ENCODE measurements at places on chromosomes 4 and X. TPM values are rescaled to one million over a fixed set of nuclear protein-coding genes. Genes with fewer than 3 reads are reported as not detected.

Gene SPP1
- not detected for polyA plus RNA-seq

Gene CNKSR2
- polyA plus RNA-seq = 4.2 TPM

Gene PPEF2
- polyA plus RNA-seq = not detected

Gene MAGEA8
- polyA plus RNA-seq = not detected

Gene PLP1
- not detected for polyA plus RNA-seq

Gene CSN1S1
- polyA plus RNA-seq = not detected

Gene ARHGEF9
- polyA plus RNA-seq = 7.1 TPM

Gene POLA1
- 6.2 TPM for polyA plus RNA-seq

DNA sequence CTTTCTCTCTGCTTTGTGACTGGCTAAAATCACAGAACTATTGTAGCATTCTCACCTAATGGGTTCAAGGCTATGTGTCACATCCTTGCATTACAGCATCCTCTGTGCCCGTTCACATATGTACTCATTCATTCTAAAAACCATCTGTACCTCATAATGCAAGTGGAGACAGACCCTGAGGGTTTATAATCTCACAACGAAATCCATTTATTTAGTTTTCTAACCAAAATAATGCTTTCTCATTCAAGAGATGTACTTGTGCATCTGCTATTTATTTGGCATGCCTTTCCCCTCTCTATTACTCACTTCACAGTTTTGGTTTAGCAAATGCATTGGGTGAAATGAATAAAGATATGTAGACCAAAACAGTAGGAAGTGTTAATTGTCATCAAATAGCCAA is 261.5 kb downstream of the DCHS2 start:
- no peaks in the 10 kb centered on the region for H3K27me3 ChIP-seq
- no peak overlapping the region for H3K4me3 ChIP-seq
- no peaks in the 10 kb centered on the region for H3K4me1 ChIP-seq
- H3K36me3 ChIP-seq = no peaks in the 10 kb centered on the region
- no peak for DNase-seq
- H3K27ac ChIP-seq = no peak overlapping the region

- DNase-seq = no peak
- no peaks in the 10 kb centered on the region for H3K36me3 ChIP-seq
- no peak overlapping the region for H3K4me3 ChIP-seq
- H3K27ac ChIP-seq = no peak overlapping the region
Observed at GRCh38 chrX:1778817-1779216, 164.0 kb downstream of the ASMT start.

- H3K4me3 ChIP-seq = no peak overlapping the region
- H3K27ac ChIP-seq = no peak overlapping the region
- no peaks in the 10 kb centered on the region for H3K27me3 ChIP-seq
- DNase-seq = no peak
- H3K4me1 ChIP-seq = peaks cover 73% of the 10 kb centered on the region
Observed at GRCh38 chr4:42643685-42644084, 13.2 kb downstream of the ATP8A1 start.

DNA sequence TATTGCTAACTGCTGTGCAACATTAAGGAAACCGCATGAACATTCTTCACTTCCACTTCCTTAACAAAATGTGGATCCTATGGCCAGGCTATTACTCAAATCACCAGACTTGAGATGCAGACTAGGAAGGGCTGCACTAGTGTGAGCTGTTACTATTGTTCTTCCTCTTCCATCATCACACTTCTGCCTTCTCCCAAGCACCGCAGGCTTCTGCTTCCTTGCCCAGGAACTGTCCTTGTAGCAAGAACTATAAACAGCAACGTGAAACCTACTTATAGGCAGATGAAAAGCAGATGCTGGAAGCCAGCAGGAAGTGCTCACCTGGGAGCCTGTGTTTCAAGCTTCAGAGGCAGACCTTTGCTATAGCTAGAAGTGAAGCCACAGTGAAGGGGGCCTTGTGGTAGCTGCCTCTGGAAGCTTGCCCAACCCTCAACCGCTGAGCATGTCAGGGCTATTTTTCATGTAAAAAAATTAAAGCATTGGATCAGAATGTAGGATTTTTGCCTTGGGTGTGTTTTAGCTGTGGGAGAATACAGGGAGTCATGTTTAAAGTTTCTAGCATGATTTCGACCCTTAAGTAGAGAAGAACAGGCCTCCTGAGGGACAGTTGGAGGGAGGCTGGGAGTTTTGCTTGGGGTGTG is 43.9 kb downstream of the CLNK start:
- no peak overlapping the region for H3K27ac ChIP-seq
- H3K4me3 ChIP-seq = no peak overlapping the region
- no peak for DNase-seq
- H3K27me3 ChIP-seq = no peaks in the 10 kb centered on the region
- no peaks in the 10 kb centered on the region for H3K4me1 ChIP-seq
- no peaks in the 10 kb centered on the region for H3K36me3 ChIP-seq

DNA sequence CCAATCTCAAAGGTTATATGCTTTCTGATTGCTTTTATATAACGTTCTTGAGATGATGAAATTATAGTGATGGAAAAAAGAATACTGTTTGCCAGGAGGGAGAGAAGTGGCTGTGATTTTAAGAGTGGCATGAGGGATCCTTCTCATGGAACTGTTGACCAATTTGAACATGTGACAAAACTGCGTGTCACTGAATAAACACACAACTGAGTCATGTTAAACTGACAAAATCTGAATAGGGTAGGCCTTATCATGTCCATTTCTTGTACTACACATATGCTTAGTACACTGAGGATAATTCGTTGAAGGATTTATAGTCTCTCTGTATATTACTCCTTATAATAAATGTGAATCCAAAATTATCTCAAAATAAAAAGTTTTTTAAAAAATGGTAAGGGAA is 22.2 kb upstream of the HSPA4L start:
- no peak for DNase-seq
- no peak overlapping the region for H3K27ac ChIP-seq
- H3K4me1 ChIP-seq = no peaks in the 10 kb centered on the region

DNA sequence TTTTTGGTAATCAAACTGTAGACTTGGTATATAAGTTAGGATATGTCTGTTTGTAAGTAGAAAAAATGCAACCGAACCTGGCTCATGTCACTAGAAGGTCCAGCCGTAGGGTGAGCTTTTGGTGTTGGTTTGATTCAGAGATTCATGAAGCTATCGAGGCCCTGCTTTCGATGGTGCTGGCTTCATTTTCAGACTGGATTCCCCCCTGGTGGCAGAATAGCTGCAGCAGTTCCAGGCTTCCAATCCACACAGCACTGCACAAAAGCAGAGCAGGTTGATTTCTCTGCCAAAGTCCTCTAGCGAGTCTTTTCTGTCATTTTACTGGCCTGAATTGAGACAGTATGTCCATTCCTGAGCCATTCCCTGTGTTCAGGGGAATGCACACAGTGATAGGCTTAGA is 33.1 kb downstream of the PDK3 start:
- no peak for DNase-seq
- peaks cover 16% of the 10 kb centered on the region for H3K4me1 ChIP-seq
- H3K27me3 ChIP-seq = no peaks in the 10 kb centered on the region
- no peak overlapping the region for H3K4me3 ChIP-seq
- peaks cover 4% of the 10 kb centered on the region for H3K36me3 ChIP-seq
- no peak overlapping the region for H3K27ac ChIP-seq

DNA sequence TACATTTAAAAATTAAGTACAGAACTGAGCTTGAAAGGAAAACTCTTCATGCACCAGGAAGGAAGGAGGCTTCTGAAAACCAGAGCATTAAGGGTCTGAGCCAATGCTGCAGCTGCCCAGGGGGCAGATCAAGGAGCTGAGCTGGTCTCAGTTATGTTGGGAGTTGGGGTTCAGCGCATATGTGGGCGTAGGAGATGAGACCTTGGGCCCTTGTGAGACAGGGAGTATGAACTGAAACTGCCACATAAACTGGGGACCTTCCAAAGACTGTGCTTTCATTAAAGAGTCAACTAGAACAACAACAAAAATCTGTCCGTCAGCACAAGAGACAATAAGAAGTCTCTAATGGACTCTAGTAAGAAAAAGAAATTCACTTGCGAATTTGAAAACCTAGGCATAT is 226.9 kb downstream of the STK32B start:
- no peaks in the 10 kb centered on the region for H3K4me1 ChIP-seq
- no peaks in the 10 kb centered on the region for H3K36me3 ChIP-seq

- H3K4me3 ChIP-seq = no peak overlapping the region
- no peaks in the 10 kb centered on the region for H3K4me1 ChIP-seq
- no peak for DNase-seq
- H3K36me3 ChIP-seq = no peaks in the 10 kb centered on the region
- no peaks in the 10 kb centered on the region for H3K27me3 ChIP-seq
Observed at GRCh38 chr4:187999406-187999932, 3.9 kb downstream of the ZFP42 start.

DNA sequence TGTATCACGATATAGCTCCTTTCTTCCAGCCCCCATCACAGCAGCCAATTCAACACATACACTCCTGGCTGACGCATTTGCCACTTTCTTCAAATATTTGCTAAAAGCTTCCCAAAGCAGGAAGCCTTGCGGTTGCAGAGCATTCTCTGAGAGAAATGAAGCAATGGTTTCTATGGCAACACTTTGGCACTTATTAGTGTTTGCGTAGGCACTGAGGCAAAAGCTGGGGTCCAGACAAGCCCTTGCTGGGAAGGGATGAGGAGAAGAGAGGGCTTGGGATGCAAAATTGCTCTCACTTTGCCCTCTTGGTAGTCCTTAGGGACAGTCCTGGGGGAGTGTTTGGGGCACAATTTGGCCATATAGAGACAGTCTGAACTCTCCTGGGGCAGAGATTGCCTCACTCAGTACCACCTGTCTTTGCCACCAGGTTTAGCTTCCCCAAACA is 55.0 kb upstream of the PAK3 start:
- H3K27me3 ChIP-seq = no peaks in the 10 kb centered on the region
- DNase-seq = peak; percentile 40
- H3K4me3 ChIP-seq = no peak overlapping the region
- no peaks in the 10 kb centered on the region for H3K4me1 ChIP-seq

DNA sequence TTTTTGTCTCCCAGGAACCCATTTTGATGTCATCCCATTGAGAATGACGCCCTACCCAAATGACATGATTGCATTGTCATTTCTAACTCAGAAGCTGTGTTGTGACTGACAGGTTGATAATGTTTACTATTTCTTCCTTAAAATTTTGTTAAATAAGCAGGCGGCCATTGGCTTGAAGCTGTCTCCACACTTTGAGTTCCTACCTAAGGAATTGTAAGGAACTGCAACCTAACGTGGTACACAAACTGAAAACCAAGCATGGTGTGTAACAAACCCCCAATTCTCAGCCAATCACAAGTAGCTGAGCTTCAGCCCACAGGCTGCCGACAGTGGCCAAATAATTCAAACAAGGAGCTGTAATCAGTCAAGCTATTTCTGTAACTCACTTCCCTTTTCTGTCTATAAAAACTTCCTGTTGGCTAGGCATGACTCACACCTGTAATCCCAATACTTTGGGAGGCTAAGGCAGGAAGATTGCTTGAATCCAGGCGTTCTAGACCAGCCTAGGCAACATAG is 2.9 kb upstream of the MND1 start:
- H3K4me3 ChIP-seq = no peak overlapping the region
- H3K36me3 ChIP-seq = no peaks in the 10 kb centered on the region
- no peaks in the 10 kb centered on the region for H3K27me3 ChIP-seq

GRCh38 chr4:148430854-148431253 is 11.4 kb downstream of the NR3C2 start:
- no peaks in the 10 kb centered on the region for H3K36me3 ChIP-seq
- no peak for DNase-seq
- H3K4me3 ChIP-seq = no peak overlapping the region
- no peak overlapping the region for H3K27ac ChIP-seq
- no peaks in the 10 kb centered on the region for H3K27me3 ChIP-seq

- no peak overlapping the region for H3K27ac ChIP-seq
- H3K4me3 ChIP-seq = no peak overlapping the region
- peaks cover 3% of the 10 kb centered on the region for H3K36me3 ChIP-seq
- H3K27me3 ChIP-seq = no peaks in the 10 kb centered on the region
Observed at GRCh38 chr4:41933997-41934503, 1.2 kb upstream of the TMEM33 start.

DNA sequence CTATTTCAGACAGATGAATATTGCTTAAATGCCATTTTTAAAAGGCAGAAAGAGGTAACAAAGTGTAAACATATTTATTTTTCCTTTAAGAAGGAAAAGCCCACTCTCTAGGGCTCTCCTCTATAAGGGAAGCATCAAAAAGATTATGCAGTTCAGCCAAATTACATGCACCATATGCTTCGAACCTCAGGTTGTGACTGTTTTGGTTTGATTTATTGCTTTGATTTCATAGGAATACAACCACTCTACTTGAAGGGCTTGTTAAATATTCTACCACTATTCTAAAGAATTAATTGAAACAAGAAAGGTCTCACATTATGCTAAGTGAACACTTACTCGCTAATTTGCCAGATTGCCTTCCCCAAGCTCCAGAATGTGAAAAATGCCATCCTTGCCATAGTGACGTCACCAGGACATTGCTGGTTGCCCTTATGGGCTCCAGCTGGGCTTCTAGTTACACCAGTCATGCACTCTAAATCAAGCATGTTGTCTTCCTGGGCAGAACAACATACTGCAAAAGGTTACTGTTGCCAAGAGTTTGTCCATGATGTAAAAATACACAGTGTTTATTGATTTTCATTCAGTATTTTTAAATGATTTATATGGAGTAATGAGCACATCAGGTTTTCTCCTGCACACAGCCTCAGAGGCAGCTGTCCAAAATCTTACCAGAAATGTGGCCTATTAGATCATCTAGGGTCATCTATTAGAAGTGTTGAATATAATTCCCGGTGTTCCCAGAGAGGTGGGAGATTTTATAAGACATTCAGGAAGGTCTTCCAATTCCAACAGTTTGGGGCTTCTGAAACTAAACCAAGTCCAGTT is 164.4 kb upstream of the RAPGEF2 start:
- no peak for DNase-seq
- no peak overlapping the region for H3K27ac ChIP-seq
- H3K4me1 ChIP-seq = no peaks in the 10 kb centered on the region
- no peaks in the 10 kb centered on the region for H3K27me3 ChIP-seq

GRCh38 chr4:26020881-26021280 is 106.9 kb downstream of the SMIM20 start:
- no peak for DNase-seq
- H3K27me3 ChIP-seq = no peaks in the 10 kb centered on the region
- H3K4me3 ChIP-seq = no peak overlapping the region
- H3K4me1 ChIP-seq = no peaks in the 10 kb centered on the region
- no peaks in the 10 kb centered on the region for H3K36me3 ChIP-seq
- H3K27ac ChIP-seq = no peak overlapping the region

DNA sequence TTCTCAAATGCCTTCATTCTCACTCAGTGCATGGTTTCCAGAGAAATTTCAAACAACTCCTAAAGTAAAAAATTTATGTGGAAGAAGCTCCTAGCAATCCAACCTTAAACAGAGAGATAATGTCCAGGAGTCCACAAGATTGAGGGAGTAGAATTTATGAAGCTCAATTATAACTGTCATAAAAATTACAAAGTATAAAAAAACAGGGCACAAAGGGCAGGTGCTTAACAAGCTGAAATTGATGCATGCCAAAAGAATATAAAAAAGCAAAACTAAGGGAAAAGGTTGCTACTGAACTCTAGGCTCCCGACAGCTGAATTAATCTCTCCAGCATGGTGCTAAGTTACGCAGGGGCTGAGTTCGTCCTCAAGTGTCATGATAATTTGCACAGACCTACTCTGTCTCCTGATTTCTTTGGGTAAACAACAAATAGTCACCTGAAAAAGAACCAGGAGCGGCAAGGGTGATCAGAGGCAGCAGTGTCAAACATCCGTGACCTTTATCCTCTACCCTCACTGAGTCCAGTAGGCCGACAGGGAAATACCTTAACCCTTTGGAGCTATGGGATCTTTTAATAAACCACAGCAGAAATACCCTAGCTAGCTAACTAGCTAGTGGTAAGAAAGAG is 47.2 kb upstream of the RELL1 start:
- H3K36me3 ChIP-seq = no peaks in the 10 kb centered on the region
- no peaks in the 10 kb centered on the region for H3K4me1 ChIP-seq
- H3K27ac ChIP-seq = no peak overlapping the region
- H3K27me3 ChIP-seq = no peaks in the 10 kb centered on the region

- H3K27me3 ChIP-seq = no peaks in the 10 kb centered on the region
- H3K4me1 ChIP-seq = no peaks in the 10 kb centered on the region
- no peak overlapping the region for H3K27ac ChIP-seq
- H3K4me3 ChIP-seq = no peak overlapping the region
Observed at GRCh38 chr4:122522944-122523343, 66.4 kb upstream of the IL2 start.
